ENCODE measurements at places on chromosomes 1 and 21. TPM values are rescaled to one million over a fixed set of nuclear protein-coding genes. Genes with fewer than 3 reads are reported as not detected.

The SYCP1 gene
- total RNA-seq, result not detected

The BRINP2 gene
- total RNA-seq, result 0.15 TPM

The MORN1 gene
- 20.7 TPM for total RNA-seq

The KRTAP6-1 gene
- not detected for total RNA-seq

GRCh38 chr1:55547405-55547804 is 332.2 kb upstream of the USP24 start:
- no peaks in the 10 kb centered on the region for H3K27me3 ChIP-seq
- no peaks in the 10 kb centered on the region for H3K36me3 ChIP-seq
- no peaks in the 10 kb centered on the region for H3K4me1 ChIP-seq
- H3K4me3 ChIP-seq, result no peak overlapping the region
- H3K27ac ChIP-seq, result no peak overlapping the region

- no peaks in the 10 kb centered on the region for H3K36me3 ChIP-seq
- peaks cover 7% of the 10 kb centered on the region for H3K4me1 ChIP-seq
- H3K4me3 ChIP-seq, result no peak overlapping the region
- DNase-seq, result no peak
- no peak overlapping the region for H3K27ac ChIP-seq
Observed at GRCh38 chr1:182291584-182292192, 99.9 kb downstream of the GLUL start.

DNA sequence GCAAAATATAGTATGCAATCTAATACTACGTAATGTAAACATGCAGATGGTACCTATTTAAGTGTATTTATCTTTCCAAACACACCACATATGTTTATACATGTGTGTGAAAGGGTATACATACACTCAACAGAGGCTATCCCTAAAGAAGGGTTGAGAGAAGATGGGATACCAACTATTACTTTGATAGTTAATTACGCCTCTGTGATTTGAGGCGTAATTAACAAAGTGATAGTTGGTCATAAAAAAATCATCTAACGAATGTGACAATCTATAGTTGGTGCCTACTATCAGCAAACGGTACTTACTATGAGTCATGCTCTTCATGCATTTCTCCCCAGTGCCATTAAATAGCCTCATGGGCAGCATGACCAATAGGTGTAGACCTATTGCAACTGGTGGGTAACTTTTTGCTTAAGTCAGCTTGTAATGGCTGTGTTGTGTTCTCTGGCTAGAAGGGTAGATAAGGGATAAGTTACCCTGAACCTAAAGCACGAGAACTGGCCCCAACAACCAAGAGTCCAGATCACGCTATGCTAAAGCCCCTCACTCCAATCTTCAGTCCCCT is 15.3 kb downstream of the RCAN1 start:
- no peaks in the 10 kb centered on the region for H3K27me3 ChIP-seq
- no peak overlapping the region for H3K4me3 ChIP-seq
- no peak overlapping the region for H3K27ac ChIP-seq
- H3K4me1 ChIP-seq, result no peaks in the 10 kb centered on the region

DNA sequence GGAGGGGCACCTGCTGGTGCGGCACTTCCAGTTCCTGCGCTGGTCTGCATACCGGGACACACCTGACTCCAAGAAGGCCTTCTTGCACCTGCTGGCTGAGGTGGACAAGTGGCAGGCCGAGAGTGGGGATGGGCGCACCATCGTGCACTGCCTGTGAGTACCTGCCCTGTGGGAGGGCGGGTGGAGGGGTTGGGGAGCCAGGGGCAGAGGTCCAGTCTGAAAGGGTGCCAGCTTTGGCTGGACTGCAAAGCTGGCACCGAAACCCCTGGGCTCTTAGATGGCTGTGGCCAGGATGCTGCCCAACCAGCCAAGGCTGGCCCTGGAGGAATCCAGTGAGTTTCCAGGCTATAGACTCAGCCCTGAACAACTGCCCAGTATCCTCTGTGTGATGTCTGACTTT is 87.3 kb downstream of the PTPRU start:
- peaks cover 15% of the 10 kb centered on the region for H3K36me3 ChIP-seq
- DNase-seq, result no peak
- no peaks in the 10 kb centered on the region for H3K27me3 ChIP-seq

DNA sequence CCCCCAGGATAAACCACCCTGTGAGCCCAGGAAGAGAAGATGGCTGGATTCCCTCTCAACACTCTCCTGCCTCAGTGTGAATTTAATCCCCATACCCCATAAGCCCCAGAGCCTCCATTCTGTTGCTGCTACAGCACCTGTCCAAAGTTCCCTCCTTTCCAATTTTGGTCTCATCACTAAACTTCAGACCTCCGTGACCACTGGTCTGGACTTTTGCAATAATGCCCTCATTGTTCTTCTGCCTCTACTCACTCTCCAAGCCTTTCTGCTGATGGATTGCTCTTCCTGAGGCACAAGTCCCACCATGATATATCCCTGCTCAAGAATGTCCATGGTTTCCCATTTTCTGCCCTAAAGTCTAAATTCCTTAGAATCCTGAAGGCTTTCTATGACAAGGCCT is 83.2 kb downstream of the CD58 start:
- H3K4me3 ChIP-seq, result no peak overlapping the region
- no peak overlapping the region for H3K27ac ChIP-seq
- no peaks in the 10 kb centered on the region for H3K27me3 ChIP-seq
- H3K4me1 ChIP-seq, result no peaks in the 10 kb centered on the region

DNA sequence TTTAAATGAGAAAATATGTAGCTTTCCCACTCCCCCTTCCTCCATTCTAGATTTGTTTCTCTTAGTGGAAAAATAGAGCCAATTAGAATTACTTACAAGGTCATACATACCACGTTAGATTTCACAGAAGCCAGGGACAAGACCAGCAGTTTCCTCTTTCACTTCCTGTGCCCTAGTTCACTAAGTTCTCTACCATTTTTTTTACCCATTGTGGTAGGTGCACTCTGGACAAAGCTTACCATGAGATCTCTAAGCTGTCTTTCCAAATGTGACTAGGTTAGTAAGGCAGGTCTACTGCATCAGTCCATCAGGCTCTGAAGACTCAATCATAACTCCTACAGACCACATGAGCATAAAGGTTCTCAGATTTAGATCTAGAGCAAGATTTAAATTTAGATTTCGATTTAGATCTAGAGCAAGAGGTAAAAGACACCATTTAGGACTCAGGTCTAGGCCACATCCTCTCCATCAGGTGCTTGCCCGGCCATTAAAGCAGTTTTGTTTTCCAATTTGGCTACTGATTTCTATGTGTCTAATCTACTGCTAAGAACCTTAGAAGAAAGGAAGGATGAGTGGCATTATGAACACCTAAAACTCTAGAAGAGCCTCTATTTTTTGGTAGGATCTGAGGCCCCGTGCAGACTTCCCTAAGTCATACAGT is 235.3 kb downstream of the FAF1 start:
- H3K36me3 ChIP-seq, result peaks cover 1% of the 10 kb centered on the region
- no peak for DNase-seq
- H3K4me3 ChIP-seq, result no peak overlapping the region
- no peaks in the 10 kb centered on the region for H3K27me3 ChIP-seq
- H3K27ac ChIP-seq, result no peak overlapping the region

DNA sequence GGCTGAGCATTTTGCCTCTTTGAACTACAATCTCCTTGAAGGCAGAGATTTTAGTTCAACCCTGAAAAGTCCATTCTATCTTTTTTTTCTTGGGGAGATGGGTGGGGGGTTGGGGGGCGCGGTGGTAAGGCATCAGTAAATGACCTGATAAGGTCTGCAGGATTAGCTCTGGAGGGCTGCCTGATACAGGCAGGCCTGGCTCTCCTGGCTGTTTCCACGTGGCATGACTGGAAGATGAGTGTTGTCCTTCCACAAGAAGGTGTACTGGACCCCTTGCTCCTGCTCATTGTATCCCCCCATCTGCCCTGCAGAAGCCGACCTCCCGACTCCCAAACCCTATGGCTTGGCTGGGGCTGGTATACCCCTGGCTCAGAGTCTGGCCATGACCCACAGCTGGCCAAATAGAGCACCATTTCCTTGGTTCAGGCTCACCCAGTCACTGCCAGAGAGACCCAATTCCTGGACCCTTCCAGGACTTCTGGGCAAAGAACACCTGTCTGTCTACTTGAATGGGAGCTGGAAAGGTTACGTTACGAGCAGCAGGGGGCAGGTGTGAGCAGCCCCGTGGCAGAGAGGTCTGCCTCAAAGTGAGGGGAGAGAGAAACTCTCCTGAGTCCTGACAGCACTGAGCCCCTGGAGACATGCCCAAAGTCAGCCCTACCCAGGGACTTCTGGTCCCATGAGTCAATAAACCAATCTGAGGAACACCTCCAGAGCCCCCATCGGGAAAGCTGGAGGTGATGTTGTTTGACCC is 17.0 kb downstream of the DHRS3 start:
- peaks cover 5% of the 10 kb centered on the region for H3K4me1 ChIP-seq
- no peak for DNase-seq
- no peak overlapping the region for H3K27ac ChIP-seq
- no peaks in the 10 kb centered on the region for H3K36me3 ChIP-seq
- H3K4me3 ChIP-seq, result no peak overlapping the region

DNA sequence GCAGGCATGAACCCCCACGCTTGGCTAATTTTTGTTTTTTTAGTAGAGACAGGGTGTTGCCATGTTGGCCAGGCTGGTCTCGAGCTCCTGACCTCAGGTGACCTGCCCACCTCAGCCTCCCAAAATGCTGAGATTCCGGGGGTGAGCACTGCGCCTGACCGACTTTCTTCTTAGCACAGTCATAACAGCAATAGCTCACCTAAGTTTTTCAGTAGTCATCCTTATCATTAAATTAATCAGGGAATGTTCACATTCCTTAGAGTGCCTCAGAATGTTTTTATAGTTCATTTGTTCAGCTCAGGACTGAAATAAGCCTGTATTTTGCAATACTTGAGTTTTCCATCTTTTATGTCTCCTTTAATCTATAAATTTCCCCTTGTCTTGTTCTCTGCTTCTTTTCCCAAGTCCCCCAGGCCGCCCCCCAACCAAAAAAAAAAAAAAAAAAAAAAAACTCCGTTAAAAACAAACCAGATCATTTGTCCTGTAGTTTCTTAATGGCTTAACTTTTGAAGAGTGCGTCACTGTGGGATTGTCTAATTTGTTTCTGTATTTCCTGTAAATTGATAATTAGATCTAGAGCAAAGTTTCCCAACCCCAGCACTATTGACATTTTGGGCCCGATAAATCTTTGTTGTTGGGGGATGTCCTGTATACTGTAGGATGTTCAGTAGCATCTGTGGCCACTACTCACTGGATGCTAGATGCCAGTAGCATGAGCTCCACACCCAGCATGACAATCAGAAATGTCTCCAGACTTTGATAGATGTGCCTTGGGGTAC is 120.7 kb downstream of the ITSN1 start:
- H3K27me3 ChIP-seq, result no peaks in the 10 kb centered on the region
- peaks cover 2% of the 10 kb centered on the region for H3K36me3 ChIP-seq
- no peak overlapping the region for H3K27ac ChIP-seq
- H3K4me1 ChIP-seq, result no peaks in the 10 kb centered on the region
- DNase-seq, result no peak

DNA sequence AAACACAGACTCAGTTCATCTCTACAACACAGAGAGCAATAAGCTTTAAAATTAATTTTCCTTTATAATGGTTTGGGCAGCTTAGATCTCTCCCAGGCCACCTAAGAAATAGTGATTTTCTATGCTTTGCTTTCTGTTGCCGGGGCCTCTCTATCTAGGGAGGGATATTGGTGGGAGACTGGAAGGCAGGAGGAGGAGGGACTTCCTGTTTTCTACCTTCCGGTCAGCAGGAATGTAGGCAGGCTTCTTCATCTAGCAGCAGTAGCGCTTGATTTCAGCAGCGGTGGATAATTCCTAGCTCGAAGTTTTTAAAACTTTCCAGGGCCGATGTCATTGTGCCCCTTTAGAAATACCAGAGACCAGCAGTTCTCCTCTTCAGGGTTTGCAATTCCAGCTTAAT is 5.1 kb upstream of the DESI2 start:
- DNase-seq, result no peak
- H3K27ac ChIP-seq, result no peak overlapping the region
- peaks cover 5% of the 10 kb centered on the region for H3K4me1 ChIP-seq
- no peak overlapping the region for H3K4me3 ChIP-seq
- no peaks in the 10 kb centered on the region for H3K27me3 ChIP-seq
- H3K36me3 ChIP-seq, result no peaks in the 10 kb centered on the region

- H3K4me3 ChIP-seq, result no peak overlapping the region
- H3K27ac ChIP-seq, result no peak overlapping the region
- DNase-seq, result no peak
- H3K36me3 ChIP-seq, result peaks cover 60% of the 10 kb centered on the region
- H3K4me1 ChIP-seq, result peaks cover 2% of the 10 kb centered on the region
- H3K27me3 ChIP-seq, result no peaks in the 10 kb centered on the region
Observed at GRCh38 chr1:165678509-165678908, 19.9 kb downstream of the ALDH9A1 start.

DNA sequence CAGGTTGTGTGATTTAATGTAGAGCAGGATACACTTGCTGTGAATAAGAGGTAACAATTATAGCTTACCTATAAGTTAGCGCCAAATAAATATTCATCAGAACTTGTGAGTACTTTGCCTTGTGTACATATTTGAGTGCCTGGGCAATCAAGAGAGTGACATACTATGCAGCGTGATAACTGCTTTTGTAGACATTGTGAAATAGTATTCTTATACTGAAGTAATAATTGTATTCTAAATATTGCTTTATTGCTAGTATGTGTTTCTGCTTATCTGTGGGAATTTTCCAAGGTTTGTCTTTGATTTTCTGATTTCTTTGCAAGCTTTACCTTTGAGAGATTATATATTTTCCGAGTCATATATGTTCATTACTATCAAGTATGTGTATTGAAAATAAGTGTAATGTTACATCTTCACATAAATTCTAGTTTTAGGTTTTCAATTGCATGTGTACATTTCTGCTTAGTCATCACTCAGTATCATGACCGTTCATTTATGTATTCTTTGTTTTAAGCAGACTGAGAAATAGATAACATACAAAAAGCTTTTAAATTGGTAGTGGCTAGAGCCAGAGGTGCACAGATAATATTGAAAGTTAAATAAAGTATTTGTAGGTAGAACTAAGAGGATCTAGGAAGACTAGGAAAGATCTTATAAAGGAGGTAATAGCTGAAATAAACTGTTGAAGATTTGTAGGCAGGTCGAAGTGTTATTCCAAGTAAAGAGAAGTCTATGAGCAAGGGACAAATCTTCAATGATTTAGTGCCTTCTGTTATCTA is 19.5 kb downstream of the USP25 start:
- H3K36me3 ChIP-seq, result no peaks in the 10 kb centered on the region
- H3K4me1 ChIP-seq, result peaks cover 23% of the 10 kb centered on the region
- no peaks in the 10 kb centered on the region for H3K27me3 ChIP-seq

GRCh38 chr1:162230517-162230916 is 146.1 kb downstream of the SPATA46 start:
- no peak for DNase-seq
- H3K27me3 ChIP-seq, result no peaks in the 10 kb centered on the region
- H3K4me1 ChIP-seq, result no peaks in the 10 kb centered on the region
- H3K27ac ChIP-seq, result no peak overlapping the region

DNA sequence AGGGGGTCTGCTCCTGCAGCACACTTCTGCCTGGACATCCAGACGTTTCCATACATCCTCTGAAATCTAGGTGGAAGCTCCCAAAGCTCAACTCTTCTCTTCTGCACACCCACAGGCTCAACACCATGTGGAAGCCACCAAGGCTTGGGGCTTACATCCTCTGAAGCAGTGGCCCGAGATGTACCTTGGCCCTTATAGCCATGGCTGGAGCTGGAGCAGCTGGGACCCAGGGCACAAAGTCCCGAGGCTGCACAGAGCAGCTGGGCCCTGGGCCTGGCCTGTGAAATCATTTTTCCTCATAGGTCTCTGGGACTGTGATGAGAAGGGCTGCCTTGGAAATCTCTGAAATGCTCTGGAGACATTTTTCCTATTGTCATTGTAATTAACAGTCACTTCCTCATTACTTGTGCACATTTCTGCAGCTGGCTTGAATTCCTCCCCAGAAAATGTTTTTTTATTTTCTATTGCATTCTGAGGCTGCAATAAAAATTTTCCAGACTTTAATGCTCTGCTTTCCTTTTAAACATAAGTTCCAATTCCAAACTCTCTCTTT is 645.6 kb downstream of the RWDD3 start:
- no peaks in the 10 kb centered on the region for H3K27me3 ChIP-seq
- H3K4me1 ChIP-seq, result no peaks in the 10 kb centered on the region
- no peaks in the 10 kb centered on the region for H3K36me3 ChIP-seq

Measured in lung (tissue), 17 donors.